ENCODE measurements at places on chromosomes 13 and 19. TPM values are rescaled to one million over a fixed set of nuclear protein-coding genes. Genes with fewer than 3 reads are reported as not detected.
A peak's percentile ranks its signal among the peaks of the same experiment; 100 is the strongest.

- DNase-seq = peak; percentile 16
Observed at GRCh38 chr13:21242236-21242635, 65.8 kb downstream of the MRPL57 start.

Gene CCDC70
- 0.13 TPM for total RNA-seq

DNA sequence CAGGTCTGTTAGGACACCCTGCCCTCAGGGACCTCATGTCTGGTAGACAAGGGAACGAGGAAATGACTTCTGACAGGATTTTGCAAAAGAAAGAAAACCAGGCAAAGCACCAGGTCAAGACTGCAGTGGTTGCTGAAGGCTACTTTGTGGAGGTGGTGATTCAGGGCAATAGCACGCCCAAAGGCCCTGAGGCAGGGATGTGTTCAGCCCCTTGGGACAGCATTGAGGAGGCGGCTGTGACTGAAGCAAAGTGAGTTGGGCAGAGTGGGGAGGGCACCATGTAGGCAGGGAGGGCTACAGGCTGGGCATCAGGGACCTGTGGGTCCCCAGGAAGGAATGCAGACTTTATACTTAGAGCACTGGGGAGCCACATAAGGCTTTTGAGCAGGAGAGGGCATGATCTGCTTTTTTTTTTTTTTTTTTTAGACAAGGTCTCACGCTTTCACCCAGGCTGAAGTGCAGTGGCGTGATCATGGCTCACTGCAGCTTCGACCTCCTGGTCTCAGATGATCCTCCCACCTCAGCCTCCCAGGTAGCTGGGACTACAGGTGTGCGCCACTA lies 10.8 kb upstream of the HOMER3 start:
- DNase-seq = no peak

GRCh38 chr19:1630012-1630411 lies 22.4 kb downstream of the TCF3 start:
- no peak for DNase-seq

DNA sequence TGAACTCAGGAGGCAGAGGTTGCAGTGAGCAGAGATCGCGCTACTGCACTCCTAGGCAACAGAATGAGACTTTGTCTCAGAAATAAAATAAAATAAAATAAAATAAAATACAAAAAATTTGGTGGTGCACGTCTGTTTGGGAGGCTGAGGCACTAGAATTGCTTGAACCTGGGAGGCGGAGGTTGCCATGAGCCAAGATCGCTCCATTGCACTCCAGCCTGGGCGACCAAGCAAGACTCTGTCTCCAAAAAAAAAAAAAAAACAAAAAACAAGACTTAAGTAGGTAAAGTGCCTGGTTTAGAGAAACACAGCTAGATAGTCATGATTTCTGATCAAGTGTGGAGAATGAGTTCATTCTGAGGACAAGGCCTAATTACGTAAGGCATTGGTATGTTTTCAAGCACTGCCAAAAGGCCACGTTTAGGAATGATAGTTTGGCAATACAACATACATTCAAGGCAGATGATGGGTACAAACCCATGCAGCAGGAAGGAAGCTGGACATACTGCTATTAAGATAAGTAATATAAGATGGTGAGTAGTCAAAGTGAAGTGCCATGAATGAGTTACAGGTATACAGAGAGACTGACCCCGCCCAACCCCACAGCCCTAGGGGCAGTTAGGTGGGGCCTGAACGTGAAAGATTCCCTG lies 4.8 kb upstream of the UCHL3 start:
- DNase-seq = peak; percentile 78

DNA sequence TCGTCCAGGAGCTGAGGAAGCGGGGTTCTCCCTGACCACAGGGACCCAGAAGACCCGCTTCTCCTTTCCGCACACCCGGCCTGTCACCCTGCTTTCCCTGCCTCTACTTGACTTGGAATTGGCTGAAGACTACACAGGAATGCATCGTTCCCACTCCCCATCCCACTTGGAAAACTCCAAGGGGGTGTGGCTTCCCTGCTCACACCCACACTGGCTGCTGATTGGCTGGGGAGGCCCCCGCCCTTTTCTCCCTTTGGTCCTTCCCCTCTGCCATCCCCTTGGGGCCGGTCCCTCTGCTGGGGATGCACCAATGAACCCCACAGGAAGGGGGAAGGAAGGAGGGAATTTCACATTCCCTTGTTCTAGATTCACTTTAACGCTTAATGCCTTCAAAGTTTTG lies 18.9 kb downstream of the VASP start:
- peak; percentile 78 for DNase-seq

Data from HepG2 (cell line).